ENCODE measurements at places on chromosomes 2 and 18. TPM values are rescaled to one million over a fixed set of nuclear protein-coding genes. Genes with fewer than 3 reads are reported as not detected.

The SULT1C2 gene
- total RNA-seq = not detected

The HOXD10 gene
- not detected for total RNA-seq

The GBX2 gene
- total RNA-seq = not detected

The GAL3ST2 gene
- not detected for total RNA-seq

The ARHGAP25 gene
- 0.36 TPM for total RNA-seq

The DCDC2C gene
- total RNA-seq = not detected

The AGXT gene
- total RNA-seq = not detected

The NYAP2 gene
- not detected for total RNA-seq

DNA sequence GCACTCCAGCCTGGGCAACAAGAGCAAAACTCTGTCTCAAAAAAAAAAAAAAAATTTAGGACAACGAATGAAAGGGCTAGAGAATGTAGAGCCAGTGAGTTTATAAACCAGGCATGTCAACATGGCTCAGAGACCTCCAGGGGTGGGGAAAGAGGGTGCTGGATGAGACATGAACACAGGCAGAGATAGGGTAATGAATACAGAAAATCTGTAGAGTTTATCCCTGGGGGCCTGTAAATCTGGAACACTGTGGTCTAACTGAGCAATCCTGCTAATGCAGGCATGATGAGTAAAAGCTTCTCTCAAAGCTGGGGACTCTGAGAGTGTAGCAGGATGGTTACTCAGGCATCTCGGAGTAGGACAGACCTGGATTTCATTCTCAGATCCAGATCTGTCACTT is 59.2 kb upstream of the IGFBP2 start:
- peak; percentile 31 for DNase-seq

- DNase-seq = no peak
These were observed 342.9 kb downstream of the INSIG2 start for GRCh38 chr2:118431165-118431517.

- peak; percentile 61 for DNase-seq
These were observed 76.3 kb upstream of the WDSUB1 start for GRCh38 chr2:159362816-159363251.

GRCh38 chr18:33840212-33840593 is 262.2 kb downstream of the ASXL3 start:
- DNase-seq = no peak

DNA sequence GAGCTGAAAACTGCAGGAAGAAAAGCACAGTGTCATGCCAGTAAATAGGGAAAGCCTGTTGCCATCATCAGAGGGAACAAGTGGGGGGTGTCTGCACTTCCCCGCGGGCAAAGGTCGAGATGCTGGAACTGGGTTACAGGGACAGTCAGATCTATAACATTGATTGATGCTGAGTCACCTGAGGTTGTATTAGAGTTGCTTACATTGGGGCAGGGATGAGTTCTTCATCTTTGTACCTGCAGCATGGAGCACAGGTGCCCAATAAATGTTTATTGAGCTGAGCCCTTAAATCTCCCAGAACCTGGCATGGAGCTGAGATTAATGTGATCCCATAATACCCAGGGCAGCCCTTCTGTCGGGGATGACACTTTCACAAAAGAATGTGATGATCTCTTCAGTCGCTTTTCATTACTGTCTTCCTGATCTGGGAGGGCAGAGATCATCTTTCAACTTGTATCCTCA is 5.9 kb upstream of the RNF152 start:
- DNase-seq = no peak

DNA sequence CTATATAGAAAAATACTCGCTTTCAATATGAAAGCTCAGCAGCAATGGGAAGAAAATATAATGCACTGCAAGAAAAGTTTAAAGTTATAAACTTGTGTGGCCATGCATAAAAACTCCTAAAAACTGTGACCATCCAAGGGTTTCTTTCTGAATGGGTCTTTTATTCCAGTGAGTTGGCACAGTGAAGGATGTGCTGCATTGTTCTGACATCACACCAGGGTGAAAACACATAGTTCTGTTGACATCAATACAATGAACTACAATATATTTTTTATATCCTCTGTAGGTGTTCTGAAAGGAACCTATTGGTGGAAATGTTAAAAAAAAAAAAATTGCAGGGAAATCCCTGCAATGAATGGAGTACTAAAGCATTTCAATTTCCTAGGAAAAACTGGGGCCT is 80.2 kb downstream of the CDH20 start:
- no peak for DNase-seq

DNA sequence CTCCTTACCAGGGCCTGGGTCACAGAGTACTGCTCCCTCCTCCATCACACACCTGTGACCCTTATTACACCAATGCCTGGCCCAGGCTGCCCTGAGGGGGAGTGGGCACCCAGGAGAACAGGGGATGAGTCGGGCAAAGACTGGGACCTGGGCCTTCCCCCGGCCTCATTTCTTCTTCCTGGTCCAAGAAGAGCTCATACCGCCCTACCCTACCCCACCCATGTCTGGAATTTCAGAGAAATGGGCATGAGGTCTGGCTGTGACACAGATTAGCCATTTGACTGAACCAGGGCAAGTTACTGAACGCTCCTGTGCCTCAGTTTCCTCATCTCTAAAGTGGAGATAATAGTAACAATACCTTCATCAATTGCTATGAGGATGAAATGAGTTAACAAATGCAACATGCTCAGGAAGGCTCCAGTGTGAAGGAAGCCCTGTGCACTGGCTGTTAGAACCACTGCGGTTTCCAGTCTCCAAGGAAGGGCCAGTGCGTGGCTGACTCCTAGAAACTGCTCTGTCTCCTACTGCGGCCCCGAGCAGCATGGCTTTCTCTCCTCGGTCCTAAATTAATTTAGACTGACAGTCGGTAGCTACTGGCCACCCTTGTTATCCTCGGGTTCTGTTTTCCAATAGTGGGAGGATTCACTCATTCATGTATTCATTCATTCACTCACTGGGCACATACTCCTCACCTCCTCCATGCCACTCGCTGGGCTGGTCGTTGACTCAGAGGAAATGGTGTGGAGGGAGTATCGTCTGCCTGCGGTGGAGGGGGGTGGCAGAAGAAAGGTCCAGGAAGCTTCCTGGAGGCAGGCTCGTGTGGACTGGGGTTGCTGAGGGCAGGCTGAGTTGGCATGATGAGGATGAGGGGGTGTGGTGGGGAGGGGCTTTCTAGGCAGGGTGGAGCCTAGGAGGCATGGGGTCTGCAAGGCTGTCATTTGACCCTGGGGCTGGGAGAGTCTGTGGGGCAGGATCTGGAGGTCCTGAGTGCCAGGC is 175.6 kb downstream of the GLI2 start:
- DNase-seq = peak; percentile 45

DNA sequence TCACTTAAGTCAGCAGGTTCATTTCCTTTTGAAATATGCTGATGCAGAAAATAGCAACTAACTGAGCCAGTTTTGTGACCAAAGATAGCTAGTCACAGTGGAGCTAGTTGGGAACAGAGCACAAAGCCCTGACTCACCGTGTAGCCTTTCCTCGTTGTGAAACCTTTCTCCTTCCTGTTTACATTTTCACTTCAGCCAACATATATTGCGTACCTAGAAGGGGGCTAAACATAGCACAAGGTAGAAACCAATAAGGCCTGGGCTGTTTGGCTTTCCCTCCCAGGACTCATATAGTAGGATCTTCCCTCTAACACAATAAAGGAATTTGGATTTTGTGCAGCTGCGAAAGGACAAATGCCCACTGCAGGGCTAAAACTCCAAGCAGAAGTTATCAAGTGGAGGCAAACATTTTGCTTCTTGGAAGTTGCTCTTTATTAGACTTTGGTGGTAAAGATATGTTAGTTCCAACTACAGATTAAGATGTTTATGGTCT is 24.5 kb upstream of the LPIN2 start:
- DNase-seq = peak; percentile 90

DNA sequence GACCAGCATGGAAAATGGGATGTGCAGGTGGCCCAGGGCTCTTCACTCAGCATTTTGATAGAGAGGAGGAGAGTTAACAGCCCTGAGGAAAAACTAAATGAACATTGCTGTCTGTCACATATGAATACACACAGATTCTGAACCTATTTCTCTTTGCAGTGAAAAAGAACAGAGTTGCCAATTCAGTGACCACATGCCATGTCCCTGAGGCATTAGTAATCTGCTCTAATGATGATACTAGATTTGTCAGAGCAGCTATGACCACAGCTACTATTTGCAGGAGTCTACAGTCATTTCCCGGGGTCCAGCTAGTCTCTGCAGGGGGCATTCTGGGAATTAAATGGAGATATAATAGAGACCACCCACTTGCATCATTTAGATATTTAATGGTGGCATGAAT is 267.6 kb downstream of the TMX3 start:
- peak; percentile 54 for DNase-seq

DNA sequence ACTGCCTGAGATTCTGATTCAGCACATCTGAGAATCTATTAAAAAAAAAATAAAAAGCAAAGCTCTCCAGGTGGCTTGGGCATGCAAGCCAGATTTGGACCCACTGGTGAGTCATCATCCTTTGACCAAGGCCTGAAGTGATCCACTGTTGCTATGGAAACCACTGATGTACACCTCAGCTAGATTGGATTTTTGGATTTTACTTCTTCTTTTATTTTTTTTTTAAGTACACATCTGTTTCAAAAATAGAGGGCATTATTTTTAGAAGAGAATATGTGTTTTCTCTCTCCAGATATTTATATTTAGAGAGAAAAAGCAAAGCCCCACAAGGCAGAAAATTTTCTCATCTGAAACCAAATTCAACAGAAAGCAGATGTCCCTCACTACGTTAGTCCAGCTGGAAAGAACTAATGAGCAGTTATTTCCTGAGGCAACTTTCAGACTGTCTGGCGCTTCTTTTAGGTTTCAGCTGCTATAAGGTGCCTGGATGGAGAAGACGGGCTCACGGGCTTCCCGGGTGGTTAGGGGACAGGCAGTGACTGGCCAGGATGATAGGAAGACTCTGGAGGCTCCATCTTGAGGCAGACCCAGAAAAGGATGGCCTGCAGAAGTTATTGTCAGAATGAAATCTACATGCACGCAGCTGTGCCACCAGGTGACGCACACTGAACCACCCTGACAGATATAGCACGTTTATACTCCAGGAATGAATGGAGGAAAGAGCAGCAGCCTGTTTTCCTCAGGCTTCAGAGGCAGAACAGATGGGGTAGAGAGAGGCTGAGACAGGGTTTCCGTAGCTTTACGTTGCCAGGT is 50.5 kb downstream of the MRPL35 start:
- DNase-seq = peak; percentile 79

GRCh38 chr2:189783451-189783926 is 650 bp downstream of the ORMDL1 start:
- peak; percentile 49 for DNase-seq

DNA sequence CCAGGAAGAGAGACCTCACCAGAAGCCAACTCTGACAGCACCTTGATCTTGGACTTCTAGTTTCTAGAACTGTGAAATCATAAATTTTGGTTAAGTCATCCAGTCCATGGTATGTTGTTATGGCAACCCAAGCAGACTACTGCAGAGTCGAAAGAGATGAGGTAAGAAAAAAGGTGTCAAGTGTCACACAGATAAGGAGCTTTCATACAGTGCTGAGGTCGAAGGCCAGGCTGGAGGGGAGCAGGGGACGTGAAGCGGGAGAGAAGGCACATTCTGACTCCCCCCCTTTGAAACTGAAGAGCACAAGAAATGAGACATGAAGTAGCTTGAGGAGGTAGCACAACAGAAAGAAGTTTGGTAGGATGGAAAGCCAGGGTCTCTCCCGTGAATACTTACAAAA is 110.4 kb downstream of the ALK start:
- no peak for DNase-seq

DNA sequence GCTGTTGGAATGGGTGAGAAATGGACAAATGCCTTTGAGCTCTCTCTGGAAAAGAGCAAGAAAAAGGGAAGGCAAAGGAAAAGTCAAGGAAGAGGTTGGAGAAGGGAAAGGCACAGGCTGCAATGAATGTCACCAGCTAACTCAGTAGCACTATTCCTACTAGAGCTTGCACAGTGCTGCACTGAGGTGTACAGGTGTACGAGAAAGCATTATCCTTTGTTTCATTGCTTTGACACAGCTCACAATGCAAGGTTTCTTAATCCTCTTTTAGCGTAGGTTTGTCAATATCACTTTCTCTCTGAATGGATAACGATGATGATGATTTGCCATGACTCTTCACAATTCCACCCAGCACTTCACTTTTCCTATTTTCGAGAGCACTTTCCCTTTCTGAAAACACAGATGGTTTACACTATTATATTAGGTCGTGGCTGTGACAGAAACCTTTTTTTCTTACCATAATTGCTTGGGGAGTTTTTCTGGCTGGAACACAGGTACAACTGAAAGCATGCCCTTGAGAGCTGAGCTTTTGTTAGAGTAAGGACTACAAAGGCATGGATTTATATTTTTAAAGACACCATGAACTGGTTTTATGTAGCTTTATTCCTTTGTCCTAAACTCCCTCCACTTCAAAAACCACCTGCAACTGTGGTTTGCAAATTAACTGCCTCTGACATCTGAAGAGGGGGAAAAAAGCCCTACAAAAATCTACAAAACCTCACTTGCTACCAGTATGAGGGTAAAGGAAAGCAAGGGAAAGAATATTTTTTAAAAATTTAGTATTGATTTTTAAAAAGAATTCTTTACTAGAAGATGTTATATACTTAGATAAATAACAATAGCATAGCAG is 265.5 kb downstream of the TGIF1 start:
- no peak for DNase-seq

- no peak for DNase-seq
These were observed 58.8 kb downstream of the BOD1L2 start for GRCh38 chr18:57205641-57206040.

DNA sequence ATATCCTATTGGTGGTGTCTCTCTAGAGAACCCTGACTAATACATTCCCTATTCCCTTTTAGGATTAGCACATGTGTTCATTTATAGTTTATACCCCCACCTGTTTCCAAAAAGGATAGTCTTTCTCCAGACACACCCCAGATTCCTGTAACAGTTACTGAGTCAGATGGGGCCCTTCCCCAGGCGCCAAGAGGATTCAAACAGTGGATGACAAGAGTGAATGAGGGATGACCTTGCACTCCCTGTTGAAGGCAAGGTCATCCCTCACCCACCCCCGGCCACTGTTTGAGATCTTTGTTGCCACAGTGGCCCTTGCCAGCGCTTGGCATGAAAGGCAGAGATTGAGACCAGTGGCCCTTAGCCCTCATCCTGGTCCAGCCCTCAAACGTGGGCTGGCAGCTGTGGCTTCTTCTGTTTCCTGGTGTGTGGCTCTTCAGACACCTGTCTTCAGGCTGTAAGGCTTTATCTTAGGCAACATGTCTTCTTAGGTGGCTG is 15.3 kb upstream of the REEP1 start:
- DNase-seq = no peak

DNA sequence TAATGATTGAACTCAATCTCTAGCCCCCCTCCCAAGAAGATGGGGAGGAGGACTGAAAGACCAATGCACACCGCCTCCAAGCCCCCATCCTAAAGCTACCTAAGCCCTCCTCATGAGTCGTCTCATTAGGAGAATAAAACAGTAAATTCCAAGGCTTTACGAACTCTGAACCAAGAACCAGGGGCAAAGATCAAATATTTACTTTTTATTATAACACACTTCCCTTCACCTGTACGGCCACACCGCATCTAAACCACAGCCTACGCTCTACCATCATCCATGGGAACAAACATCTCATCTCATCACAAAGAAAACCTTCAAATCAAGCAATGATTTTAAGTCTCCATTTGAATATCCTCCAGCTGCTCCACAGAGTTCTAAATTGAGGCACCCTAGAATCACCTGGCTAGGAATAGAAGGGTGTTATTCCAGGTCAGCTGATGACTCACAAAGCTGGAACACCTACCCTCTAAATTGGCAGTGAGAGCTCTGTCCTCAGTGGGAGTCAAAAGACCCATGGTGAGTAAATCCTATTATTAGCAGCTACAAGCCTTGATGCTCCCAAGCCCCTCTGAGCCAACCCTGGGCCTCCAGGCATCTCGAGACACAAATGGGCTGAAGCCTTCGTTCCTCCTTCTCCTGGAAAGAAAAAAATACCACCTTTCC is 45.6 kb upstream of the BZW1 start:
- DNase-seq = peak; percentile 34

GRCh38 chr2:185757356-185757755 is 18.8 kb downstream of the FSIP2 start:
- DNase-seq = peak; percentile 1

All from IMR-90 (cell line).